Peyer's patch (tissue), 4 donors: ENCODE measurements at places on chromosomes 7 and 10.

- no peak for DNase-seq
Observed at GRCh38 chr10:125262920-125263319, 102.6 kb upstream of the CTBP2 start.

DNA sequence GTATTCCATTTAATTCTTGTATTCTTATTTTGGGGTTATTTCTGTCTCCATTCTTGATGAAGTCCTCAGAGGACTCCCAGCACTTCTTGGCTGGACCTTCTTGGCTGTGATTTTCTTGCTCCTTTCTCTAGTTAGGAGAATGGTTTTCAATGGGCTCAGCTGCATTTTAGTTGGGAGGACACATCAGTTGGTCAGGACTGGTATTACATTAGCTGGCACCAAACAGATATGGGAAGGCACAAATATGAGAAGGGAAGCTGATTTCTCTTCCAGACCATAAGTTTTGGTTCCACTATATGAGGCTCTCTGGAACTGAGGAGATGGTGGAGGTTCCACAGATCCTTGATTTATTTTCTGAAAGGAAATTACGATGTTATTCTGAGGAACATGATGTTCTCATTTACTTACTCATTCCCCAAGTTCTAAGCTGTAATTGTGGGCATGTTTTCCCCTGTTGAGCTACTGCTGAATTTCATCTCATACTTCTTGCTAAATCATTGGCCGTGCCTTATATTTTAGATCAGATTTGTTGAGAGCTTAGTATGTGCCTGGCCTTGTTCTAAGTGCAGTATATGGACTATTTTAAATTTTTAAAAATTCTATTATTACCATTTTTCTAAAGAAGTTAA lies 261.0 kb downstream of the THSD7A start:
- no peak for DNase-seq

GRCh38 chr10:20147684-20148083 lies 331.5 kb downstream of the PLXDC2 start:
- no peak for DNase-seq

DNA sequence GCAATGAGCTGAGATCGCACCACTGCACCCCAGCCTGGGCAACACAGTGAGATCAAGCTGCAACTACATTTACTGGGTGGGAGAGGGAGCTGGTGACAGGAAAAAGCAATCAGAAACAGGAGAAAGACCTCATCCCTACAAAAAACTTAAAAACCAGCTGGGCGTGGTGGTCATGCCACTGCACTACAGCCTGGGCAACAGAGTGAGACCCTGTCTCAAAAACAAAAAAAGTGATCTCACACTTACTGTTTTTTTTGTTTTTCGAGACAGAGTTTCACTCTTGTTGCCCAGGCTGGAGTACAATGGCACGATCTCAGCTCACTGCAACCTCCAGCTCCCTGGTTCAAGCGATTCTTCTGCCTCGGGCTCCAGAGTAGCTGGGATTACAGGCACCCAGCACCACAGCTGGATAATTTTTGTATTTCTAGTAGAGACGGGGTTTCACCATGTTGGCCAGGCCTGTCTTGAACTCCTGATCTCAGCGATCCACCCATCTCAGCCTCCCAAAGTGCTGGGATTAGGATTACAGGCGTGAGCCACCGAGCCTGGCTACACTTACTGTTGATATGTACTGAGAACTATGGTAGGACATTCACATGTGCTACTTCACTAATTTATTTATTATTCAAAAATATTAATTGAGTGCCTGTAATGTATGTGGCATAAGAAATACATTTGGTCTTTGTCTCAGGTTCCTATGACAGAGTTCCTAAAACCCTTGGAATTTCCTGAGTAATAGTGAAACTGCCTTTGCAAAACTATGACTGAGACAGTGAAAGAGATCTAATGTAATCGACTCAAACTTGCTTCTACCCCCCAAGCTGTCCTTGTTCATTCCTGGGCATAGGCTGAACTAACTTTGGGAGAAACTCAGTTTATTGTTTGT lies 27.7 kb upstream of the NRBF2 start:
- DNase-seq = no peak

GRCh38 chr7:36765605-36766004 lies 41.3 kb upstream of the AOAH start:
- DNase-seq = no peak

- DNase-seq = no peak
Observed at GRCh38 chr7:135678612-135679575, 16.6 kb downstream of the STMP1 start.

GRCh38 chr7:153327683-153328082 lies 568.1 kb downstream of the ACTR3B start:
- no peak for DNase-seq

GRCh38 chr7:92696584-92696983 lies 106.4 kb upstream of the FAM133B start:
- DNase-seq = no peak

GRCh38 chr10:117496616-117497028 lies 45.9 kb upstream of the EMX2 start:
- DNase-seq = peak; percentile 87

- DNase-seq = no peak
Observed at GRCh38 chr7:106775552-106775936, 89.5 kb upstream of the PIK3CG start.

GRCh38 chr7:22090107-22090506 lies 144.4 kb upstream of the CDCA7L start:
- no peak for DNase-seq

DNA sequence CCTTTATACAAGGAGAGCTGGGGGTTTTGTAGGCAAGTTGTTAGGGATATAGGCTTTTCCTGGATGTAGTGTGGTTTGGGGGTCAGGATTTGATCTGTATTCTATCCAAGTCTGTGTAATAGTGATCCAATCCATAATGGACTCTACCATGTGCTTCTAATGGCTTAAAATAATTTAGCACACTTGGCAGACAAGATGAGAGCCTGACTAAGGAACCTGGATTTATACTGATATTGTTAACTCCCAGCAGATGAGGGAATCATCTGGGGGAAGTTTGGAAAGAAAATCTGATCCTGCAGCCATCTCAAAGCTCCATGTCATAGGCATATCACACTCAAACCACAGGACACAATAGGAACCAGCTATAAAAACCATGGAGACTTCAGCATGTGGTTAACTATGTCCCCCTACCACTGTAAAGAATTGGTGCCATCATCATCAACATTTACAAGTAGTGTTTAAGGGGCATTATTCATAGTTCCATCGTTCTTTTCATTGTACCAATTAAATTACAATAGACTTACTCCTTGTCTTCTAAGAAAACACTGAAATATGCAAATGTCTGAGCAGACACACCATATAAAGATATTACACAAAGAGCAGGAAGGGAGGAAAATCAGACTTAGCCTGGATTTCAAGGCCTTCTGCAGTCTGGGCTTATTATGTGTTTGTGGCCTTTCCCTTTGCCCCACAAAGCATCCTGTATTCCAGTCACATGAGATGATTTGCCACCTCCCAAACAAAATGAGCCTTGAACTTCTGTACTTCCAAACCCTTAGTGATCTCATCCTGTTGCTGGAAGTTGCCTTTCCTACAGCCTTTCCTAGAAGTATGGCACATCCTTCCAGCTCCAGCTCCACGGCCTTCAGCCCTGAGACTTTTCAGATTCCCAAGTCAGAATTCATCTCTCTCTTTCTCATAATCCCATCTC lies 22.5 kb upstream of the HPS1 start:
- DNase-seq = no peak
